ENCODE measurements at places on chromosomes 6 and 20. TPM values are rescaled to one million over a fixed set of nuclear protein-coding genes. Genes with fewer than 3 reads are reported as not detected.

Gene MAFB
- total RNA-seq, result 3.0 TPM

Gene CLDN20
- not detected for total RNA-seq

Gene ADGRF1
- not detected for total RNA-seq

Gene CLIC5
- under 0.01 TPM for total RNA-seq

Gene SPEF1
- not detected for total RNA-seq

Gene FAM162B
- 5.2 TPM for total RNA-seq

Gene HUS1B
- 0.79 TPM for total RNA-seq

Gene ZNF311
- total RNA-seq, result 0.22 TPM

Gene HLA-DRB5
- 0.40 TPM for total RNA-seq

Gene HLA-F
- total RNA-seq, result 10.5 TPM

Gene RAB32
- total RNA-seq, result 74.3 TPM

Gene EFCAB8
- under 0.01 TPM for total RNA-seq

Gene GHRH
- not detected for total RNA-seq

Gene SAPCD1
- 1.6 TPM for total RNA-seq

Gene THEMIS
- total RNA-seq, result not detected

Gene GRIK2
- not detected for total RNA-seq

Gene GTSF1L
- not detected for total RNA-seq

Gene HLA-DRA
- total RNA-seq, result not detected

Gene CST5
- total RNA-seq, result not detected

Gene GPR6
- total RNA-seq, result not detected

Gene ALDH5A1
- 0.44 TPM for total RNA-seq

Gene BCAS1
- not detected for total RNA-seq

Gene PGK2
- total RNA-seq, result not detected

Gene FRMD1
- total RNA-seq, result not detected

Gene HRH3
- not detected for total RNA-seq

Measured in lung microvascular endothelial cell (primary cell).